ENCODE measurements at places on chromosomes 5 and 9. TPM values are rescaled to one million over a fixed set of nuclear protein-coding genes. Genes with fewer than 3 reads are reported as not detected.
A peak's percentile ranks its signal among the peaks of the same experiment; 100 is the strongest.

The TUT7 gene
- total RNA-seq = 33.3 TPM

The ALDH7A1 gene
- 40.9 TPM for total RNA-seq

The PDE8B gene
- total RNA-seq = under 0.01 TPM

GRCh38 chr5:10432059-10433008 lies 9.3 kb upstream of the ROPN1L start:
- DNase-seq = no peak

- DNase-seq = peak; percentile 86
Observed at GRCh38 chr9:133135146-133135745, 14.2 kb upstream of the RALGDS start.

The BHMT gene
- not detected for total RNA-seq

DNA sequence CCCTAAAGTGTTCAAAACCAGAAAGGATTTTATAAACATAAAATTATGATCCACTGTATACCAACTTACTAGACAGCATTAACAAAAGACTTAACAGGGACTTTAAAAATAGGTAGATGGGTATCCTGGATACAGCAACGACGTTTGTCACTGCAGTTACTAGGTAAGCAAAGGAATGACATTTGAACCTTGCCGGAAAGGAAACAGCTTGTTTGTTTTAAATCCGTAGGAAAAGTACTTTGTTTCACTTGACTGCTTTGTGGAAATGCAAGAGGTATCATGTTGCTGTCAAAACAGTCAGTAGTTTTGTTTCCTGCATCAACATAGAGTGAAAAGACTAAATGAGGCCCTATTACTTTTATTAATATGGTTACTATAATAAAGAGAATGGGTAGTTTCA lies 122.9 kb downstream of the CDC42SE2 start:
- peak; percentile 20 for DNase-seq

The GABRA1 gene
- not detected for total RNA-seq

The MARCOL gene
- not detected for total RNA-seq

GRCh38 chr5:67858471-67859031 lies 357.0 kb upstream of the PIK3R1 start:
- DNase-seq = no peak

DNA sequence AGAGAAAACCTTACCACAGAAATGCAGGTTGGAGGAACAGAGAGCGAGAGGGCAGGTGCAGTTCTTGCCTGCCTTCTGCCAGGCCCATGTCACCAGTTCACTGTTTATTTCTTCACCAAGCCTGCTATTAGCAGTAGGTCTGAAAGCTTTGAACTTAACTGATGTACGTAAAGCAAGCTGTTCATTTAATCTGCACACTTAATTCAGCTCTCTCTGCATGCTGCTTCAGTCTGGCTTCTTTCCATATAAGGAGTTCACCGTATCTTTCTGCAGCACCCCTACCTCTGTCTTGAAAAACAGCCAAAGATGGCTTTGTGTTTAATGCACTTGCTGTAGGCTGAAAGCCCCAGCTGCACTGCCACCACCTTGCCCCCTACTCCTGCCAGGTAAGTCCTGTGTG lies 205.1 kb downstream of the RAB3C start:
- no peak for DNase-seq

GRCh38 chr5:2883771-2884170 lies 132.3 kb upstream of the IRX2 start:
- no peak for DNase-seq

The CD74 gene
- 0.18 TPM for total RNA-seq

- no peak for DNase-seq
Observed at GRCh38 chr9:37676411-37676830, 25.7 kb downstream of the FRMPD1 start.

GRCh38 chr5:29077451-29077850 lies 2039.1 kb upstream of the CDH9 start:
- no peak for DNase-seq

The GNPDA1 gene
- total RNA-seq = 50.5 TPM

The GRM6 gene
- total RNA-seq = not detected

GRCh38 chr9:92257327-92257726 lies 36.2 kb downstream of the IARS1 start:
- no peak for DNase-seq
